ENCODE measurements at places on chromosomes 2 and 18.

- DNase-seq: no peak
These were observed 44.7 kb downstream of the PDK1 start for GRCh38 chr2:172600557-172601008.

- DNase-seq: no peak
These were observed 30.3 kb downstream of the PAX3 start for GRCh38 chr2:222268311-222268990.

DNA sequence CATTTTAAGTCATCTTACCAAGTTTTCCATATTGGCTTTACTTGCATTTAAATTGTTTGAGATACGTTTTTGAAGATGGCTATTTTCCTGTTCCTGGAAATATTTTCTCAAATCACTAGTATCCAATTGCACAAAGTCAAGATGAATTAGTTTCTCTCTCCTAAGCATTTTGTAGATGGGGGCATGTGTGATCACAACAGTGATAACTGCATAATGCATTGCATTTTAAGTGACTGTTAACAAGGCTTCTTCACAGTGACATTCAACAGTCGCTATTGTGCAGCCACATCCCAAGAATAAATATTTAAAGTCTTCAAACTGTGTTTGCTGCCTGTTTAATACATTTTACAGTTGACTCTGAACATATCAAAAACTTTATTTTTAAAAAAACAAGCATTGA lies 694.2 kb upstream of the CDH7 start:
- no peak for DNase-seq

DNA sequence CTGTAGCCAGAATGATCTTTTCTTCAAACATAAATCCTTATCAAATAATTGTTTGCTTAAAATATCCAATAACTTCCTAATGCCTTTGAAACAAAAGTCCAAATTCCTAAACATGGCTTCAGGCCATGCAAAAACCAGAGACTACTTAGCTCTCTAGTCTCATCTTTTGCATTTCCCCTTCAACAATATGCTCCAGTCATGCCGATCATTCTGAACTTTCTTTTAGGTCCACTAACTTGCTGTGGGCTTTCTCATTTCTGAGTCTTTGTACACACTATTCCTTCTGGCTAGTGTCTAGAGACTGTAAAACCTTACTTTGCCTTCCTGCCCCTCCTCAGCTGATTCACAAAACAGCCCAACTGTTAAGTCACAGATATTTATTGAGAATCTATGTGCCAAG lies 51.5 kb downstream of the VIL1 start:
- DNase-seq: no peak

DNA sequence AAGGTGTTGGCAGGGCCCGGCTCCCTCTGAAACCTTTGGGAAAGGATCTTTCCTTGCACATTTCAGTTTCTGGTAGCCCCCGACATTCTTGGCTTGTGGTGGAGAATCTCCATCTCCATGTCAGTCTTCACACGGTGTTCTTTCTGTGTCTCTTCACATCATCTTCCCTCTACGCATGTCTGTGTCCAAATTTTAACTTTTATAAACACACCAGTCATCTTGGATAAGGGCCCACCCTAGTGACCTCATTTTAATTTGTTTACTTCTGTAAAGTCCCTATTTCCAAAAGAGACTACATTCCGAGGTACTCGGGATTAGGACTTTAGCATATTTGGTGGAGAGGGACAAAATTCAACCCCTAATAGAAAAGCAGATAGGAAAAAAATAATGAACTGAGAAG lies 138.4 kb downstream of the GALNT3 start:
- no peak for DNase-seq

GRCh38 chr2:65727816-65728215 lies 295.4 kb upstream of the SPRED2 start:
- DNase-seq: no peak

DNA sequence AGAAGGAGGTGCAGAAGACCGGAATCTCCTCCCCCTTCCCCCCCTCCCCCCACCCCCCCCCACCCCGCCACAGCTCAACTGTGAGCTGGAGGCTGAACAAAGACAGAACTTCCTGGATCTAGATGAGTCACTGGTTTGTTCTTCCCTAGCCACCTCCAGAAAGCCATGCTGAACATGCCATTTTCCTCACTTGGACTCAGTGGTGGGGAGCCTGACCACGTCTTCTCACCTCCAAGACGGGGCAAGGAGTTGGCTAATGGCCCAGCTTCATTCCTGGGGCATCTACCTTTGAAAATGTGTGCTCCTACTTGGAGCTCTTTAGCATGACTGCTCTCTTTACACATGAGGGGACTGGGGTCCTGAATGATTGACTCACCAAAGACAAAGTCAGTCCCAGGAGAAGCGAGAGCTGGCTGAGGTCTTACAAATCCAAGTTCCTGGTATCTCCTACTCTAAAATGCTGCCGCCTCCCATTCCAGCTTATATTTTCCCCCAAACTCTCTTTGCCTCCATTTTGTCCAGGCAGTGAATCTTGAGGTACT lies 22.6 kb upstream of the FZD5 start:
- DNase-seq: no peak

GRCh38 chr2:196638765-196639164 lies 750 bp upstream of the CCDC150 start:
- DNase-seq: no peak

GRCh38 chr2:174485788-174486562 lies 854 bp downstream of the GPR155 start:
- DNase-seq: peak; percentile 30

GRCh38 chr2:80075719-80076118 lies 228.8 kb downstream of the LRRTM1 start:
- no peak for DNase-seq

DNA sequence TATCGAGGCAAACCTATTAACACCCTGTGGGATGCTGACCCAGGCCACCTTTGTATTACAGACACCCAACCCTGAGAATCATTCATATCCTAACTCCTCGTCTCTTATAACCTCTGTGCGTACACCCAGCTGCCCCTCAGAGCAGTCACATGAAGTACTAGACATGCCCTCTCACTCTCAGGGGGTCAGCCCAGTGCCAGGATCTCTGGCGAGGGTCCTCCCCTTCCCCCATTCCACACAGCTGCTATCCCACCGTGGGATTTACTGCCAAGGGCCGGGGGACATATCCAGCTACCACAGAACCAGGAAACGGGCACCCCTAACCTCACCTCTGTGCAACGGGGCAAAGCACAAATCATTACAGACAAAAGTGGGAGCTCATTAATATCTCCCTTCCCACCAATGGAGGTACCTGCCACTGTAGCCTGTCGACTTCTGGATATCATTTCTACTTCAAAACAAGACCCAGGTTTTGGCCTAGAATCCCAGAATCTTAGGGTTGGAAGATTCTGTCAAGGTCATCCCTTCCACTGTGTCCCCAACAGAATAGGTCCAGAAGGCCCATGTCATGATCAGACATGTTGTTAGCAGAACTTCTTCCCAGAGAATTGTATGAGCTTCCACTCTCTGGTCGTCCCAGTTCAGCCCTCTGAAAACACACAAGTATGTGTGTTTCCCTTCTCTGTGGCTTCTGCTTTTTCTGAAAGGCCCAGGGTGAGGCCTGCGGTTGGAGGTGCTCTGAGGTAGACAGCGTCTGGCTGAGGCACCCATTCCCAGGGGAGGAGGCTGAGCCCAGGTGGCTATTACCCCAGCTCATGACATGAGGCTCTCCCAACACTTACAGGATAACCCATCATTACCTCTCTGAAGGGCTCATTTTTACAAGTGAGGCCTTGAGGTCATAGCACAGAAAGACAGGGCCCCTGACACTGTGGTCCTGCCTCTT lies 1.7 kb downstream of the TMBIM1 start:
- no peak for DNase-seq

DNA sequence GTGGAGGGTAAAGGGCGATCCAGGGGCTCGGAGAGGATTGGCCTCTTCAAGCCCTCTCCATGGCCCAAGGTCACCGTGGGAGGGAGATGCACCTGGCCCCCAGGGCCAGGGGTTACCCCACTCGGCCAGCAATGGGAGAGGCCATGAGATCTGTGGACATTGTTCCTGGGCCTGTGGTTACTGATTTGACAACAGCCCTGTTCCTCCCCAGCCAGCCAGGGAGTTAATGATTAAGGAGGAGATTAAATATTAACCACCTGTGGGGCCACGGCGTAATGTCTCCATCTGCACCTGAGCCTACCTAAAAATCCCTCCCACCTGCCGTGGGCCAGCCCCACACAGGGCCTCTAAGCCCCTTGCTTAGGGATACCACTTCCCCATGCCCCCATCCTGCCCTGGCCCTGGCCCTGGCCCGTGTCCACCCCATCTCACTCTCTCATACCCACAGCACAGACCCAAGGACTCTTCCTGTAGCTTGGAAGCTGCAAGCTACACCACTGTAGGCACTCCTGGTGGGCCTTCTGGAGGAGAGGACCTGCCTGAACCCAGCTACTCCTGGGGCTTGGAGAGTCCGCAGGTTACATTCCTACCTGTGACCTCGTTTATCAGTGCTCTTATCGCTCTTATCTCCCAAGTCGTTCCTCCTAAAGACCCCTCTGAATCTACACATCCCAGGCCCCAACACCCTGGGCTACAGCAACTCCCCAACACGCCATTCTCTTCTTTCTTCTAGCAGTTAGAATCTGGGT lies 32.1 kb downstream of the ZFP36L2 start:
- no peak for DNase-seq

- DNase-seq: no peak
These were observed 80.4 kb upstream of the RAPGEF4 start for GRCh38 chr2:172655091-172655837.

DNA sequence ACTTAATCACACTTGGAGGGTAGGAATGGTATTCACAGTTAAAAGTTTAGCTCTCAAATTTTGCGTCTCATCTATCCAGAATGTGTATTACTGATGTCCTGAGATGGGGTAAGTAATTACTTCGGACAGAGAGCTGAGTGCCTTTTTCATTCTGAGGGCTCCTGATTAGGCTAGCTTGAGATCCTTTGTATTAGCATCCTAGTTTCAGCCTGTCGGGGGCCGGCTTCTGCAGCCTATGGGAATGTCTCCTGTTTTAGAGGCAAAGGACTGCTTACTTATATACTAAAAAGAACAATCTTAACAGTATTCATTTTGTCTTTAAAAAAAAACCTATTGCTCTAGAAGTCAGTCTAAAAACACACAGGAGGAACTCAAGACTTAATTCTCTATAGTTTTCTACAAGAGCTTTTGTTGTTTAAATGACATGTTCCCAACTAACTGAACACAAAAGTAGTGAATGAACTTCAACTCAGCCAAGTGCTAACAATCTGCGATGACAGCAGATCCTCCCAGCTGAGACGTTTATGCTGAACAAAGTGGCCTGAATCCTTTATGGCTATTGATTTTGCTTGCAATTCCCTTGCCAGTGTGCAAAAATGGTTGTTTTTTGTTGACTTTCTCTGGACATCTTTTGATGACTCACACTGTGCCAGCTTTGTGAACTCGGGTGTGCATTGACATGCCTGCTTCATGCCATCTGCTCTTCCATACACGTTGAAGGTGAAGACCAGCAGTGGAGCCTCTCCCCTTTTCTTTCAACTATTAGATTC lies 118.7 kb downstream of the LYPD6B start:
- no peak for DNase-seq

DNA sequence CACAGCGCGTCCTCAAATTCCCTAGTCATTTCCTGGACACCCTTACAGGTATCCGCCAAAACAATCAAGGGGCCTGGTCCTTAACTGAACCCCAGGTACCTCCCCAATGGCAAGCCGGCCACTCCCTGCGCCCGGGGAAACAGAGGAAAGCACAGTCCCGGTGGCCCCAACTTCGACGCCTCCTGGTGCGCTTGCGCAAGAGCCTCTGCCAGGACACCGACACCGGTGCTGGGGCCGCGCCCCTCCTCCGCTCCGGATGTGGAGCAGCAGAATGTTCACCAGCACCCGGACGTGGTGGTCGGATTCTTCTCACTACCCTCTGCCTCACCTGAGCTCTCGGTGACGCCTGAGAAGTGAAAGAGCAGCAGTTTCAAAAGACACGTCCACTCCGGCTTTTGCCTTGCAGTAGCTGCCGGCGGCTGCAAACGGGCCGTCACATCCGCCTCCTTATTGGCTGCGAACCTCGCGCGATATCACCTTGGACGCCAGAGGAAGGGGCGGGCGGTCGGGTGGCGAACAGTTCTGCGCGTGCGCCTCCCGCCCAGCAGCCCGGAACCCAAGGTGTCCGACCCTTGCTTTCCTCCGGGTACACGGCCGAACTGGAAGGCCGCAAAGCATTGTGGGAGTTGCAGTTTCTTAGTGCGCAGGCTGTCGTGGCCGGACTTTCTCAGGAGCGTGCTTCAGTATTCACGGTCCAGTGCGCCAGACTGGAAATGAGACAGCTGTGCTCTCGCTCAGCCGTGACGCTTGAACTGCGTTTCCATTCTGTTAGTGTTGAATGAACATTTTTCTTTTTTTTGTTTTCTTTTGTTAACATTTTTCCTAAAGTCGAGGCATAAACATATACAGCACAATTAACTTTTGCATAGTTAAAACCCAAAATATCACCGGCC lies at the start of gene TXNDC9:
Gene TXNDC9 (minus strand): TSS at position 423 of the 893 bp plus-strand sequence. CDS start 3,123 bp downstream, outside the sequence.
- DNase-seq: peak; percentile 100

DNA sequence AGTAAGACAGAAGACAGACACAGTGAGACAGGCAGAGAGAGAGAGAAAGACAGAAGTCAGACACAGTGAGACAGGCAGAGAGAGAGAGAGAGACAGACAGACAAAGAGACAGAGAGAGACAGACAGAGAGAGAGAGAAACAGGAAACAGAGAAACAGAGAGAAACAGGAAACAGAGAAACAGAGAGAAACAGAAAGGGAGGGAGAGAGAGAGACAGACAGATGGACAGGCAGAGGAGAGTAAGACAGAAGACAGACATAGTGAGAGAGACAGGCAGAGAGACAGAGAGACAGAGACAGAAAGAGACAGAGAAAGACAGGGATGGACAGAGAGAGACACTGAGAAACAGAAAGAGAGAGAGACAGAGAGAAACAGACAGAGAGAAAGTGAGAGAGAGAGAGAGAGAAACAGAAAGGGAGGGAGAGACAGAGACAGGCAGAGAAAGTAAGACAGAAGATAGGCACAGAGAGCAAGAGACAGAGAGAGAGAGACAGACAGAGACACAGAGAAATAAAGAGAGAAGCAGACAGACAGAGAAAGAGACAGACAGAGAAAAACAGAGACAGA lies 109.3 kb upstream of the ANKRD30BL start:
- no peak for DNase-seq

- no peak for DNase-seq
These were observed 202.4 kb upstream of the OSR1 start for GRCh38 chr2:19560785-19561184.

GRCh38 chr2:229882583-229882982 lies 39.2 kb downstream of the TRIP12 start:
- no peak for DNase-seq

- no peak for DNase-seq
These were observed 318.0 kb downstream of the FIGN start for GRCh38 chr2:163417596-163418337.

GRCh38 chr2:109256111-109256510 lies 127.1 kb downstream of the SH3RF3 start:
- DNase-seq: no peak
